ENCODE measurements at places on chromosomes 6 and 20. TPM values are rescaled to one million over a fixed set of nuclear protein-coding genes. Genes with fewer than 3 reads are reported as not detected.

C20orf204 gene
- 2.1 TPM for total RNA-seq

PPP1R16B gene
- 65.3 TPM for total RNA-seq

FBXO30 gene
- total RNA-seq: 3.7 TPM

UST gene
- total RNA-seq: 0.82 TPM

NRSN1 gene
- total RNA-seq: not detected

CBFA2T2 gene
- 6.7 TPM for total RNA-seq

MOCS3 gene
- total RNA-seq: 7.8 TPM

MROH8 gene
- total RNA-seq: 2.2 TPM

SRXN1 gene
- total RNA-seq: 17.0 TPM

ATP6V1G2 gene
- 1.0 TPM for total RNA-seq

SIRPB1 gene
- 4.5 TPM for total RNA-seq

GRCh38 chr6:110529907-110530306, 53.5 kb upstream of the SLC22A16 start:
- no peak for DNase-seq

GRCh38 chr6:88454658-88455057, 288.5 kb upstream of the CNR1 start:
- DNase-seq: no peak

GRCh38 chr20:14493408-14493807, 156.0 kb upstream of the FLRT3 start:
- no peak for DNase-seq

DNA sequence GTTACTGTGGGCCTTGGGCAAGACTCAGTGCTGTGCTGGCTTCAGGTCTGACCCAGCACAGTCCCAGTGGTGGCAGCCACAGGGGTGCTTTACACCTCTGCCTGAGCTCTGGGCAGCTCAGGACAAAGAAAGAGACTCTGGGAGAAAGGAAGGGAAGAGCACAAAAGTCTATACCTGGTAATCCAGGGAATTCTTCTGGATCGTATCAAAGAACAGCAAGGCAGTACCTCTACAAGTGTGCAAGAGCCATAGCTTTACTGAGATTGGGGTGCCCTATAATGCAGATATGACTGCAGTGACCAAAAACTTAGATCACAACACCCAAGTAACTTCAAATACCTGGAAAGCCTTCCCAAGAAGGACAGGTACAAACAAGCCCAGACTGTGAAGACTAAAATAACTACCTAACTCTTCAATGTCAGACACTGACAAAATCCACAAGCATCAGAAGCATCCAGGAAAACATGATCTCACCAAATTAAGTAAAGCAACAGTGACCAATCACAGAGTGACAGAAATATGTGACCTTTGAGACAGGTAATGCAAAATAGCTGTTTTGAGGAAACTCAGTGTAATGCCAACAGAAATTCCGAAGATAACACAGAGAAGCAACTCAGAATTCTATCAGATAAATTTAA, 47.9 kb upstream of the LIN28B start:
- no peak for DNase-seq

- no peak for DNase-seq
Observed at GRCh38 chr6:35051997-35052583, 89.0 kb downstream of the TCP11 start.

- DNase-seq: no peak
Observed at GRCh38 chr6:42275376-42276033, 57.8 kb upstream of the MRPS10 start.

GRCh38 chr20:41818991-41819390, 200.8 kb upstream of the CHD6 start:
- no peak for DNase-seq

- DNase-seq: no peak
Observed at GRCh38 chr6:139758209-139758611, 383.8 kb upstream of the CITED2 start.

- peak; percentile 66 for DNase-seq
Observed at GRCh38 chr6:135163440-135163738, 17.7 kb upstream of the MYB start.

GRCh38 chr6:40852779-40853373, 186.1 kb downstream of the UNC5CL start:
- no peak for DNase-seq

GRCh38 chr6:169225131-169225576, 28.5 kb downstream of the THBS2 start:
- DNase-seq: no peak

DNA sequence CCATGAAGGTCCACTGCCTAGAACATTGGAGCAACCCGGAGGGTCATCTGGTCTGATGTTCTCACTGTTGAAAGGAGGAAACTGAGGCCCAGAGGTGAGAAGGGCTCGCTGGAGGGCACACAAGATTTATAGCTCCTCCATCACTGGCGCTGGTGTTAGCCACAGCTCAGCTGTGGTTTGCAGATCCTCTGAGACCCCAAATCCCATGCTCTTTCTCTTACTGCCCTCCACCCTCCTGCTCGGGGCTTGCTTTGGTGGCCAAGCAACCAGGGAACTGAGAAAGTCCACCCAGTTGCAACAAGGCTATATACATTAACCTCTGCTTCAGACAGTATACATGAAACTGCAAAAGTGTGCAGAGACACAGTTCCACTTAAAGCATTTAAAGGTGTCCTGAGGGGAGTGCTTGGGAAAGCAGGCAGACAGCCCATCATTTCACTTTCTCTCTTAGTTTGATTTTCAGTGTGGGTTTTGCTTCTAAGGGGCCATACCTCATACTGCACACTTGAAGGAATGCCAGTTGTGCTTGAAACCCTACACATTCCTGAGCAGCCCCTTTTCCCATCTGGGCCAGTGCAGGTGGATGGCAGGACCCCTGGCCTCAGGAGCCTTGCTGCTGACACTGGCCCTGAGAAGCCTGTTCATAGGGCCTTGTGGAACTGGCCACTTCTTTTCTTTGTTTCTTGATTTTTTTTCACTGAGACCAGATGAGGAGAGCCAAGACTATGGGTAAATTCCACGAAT, 347.6 kb downstream of the CDC5L start:
- DNase-seq: no peak

- DNase-seq: no peak
Observed at GRCh38 chr6:44081753-44082152, 45.5 kb downstream of the MRPL14 start.

- DNase-seq: no peak
Observed at GRCh38 chr6:6659600-6660327, 71.2 kb downstream of the LY86 start.
